HAP-1 (cell line): ENCODE measurements at places on chromosomes 16 and 17.

- no peak for DNase-seq
These were observed 21.9 kb downstream of the PARN start for GRCh38 chr16:14608111-14608566.

GRCh38 chr16:73956587-73957494, 339.8 kb upstream of the PSMD7 start:
- peak; percentile 67 for DNase-seq

DNA sequence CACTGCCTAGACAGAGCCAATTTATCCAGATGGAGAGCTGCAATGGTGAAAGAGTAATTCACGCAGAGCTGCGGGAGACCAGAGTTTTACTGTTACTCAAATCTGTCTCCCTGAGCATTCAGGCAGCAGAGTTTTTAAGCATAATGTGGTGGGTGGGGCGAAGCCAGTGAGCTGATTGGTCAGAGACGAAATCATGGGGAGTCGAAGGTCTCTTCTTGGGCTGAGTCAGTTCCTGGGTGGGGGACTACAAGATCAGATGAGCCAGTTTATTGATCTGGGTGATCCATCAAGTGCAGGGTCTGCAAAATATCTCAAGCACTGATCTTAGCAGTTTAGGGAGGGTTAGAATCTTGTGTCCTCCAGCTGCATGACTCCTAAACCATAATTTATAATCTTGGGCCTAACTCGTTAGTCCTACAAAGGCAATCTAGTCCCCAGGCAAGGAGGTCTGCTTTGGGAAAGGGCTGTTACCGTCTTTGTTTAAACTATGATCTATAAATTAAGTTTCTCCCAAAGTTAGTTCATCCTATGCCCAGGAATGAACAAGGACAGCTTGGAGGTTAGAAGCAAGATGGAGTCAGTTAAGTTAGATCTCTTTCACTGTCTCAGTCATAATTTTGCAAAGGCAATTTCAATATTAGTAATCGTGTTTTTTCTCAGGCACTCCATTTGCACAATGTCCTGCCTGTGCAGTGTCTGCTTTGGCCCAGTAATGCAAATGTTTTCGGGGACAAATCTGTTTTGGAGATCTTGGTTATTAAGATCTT, 27.0 kb downstream of the PIGL start:
- no peak for DNase-seq

DNA sequence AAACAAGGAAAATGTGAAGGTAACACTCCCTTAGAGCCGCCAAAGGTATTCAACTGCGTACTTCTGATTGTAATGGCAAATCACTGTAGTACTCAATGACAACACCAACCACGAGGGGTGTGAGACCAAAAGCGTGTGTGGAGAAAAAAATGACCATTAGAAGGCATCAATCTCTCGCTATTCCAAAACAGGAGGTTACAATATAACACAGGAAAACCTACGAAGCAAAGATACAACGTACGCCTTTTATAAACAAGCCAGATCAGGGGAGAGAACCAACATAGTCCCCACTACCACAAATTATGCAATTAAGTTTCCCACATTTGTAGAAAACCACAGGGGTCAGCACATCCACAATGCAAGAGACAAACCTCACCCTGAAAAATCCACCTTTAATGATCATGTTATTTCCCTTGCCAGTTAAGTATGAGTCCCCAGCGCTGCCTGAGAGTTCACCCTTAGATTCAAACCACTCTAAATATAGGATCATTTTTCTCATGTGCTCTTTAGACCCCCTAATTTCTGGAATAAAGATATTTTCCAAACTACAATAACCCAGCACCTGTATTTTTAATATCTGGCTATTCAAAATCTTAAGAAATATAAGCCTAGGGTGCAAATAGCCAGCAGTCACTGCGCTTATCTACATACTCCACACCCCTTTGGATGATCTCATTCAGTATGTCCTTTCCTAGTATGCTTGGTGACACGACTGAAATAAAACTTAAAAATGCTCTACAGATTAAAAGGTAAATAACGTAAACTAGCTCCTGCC, 12.4 kb downstream of the TEX14 start:
- DNase-seq: peak; percentile 41

DNA sequence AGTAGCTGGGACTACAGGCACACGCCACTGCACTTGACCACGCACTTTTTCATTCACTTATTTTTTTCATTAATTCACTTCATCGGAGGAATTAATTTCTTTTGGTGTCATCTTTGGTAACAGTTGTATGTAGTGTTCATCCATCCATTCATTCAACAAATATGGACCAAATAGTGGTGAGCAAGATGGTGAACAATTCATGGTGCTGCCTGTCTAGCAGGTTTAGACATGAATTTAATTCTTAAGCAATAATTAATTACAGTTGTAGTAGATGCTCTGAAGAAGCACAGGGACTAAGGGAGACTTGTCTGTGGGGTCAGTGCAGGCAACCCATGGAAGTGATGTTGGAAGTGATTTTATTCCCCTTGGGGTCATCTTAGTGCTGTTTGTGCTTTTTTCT, 22.4 kb downstream of the GDE1 start:
- DNase-seq: no peak

- no peak for DNase-seq
These were observed 98.5 kb downstream of the MRM3 start for GRCh38 chr17:880443-881269.

GRCh38 chr17:80970044-80970761, 21.4 kb upstream of the CHMP6 start:
- DNase-seq: no peak

DNA sequence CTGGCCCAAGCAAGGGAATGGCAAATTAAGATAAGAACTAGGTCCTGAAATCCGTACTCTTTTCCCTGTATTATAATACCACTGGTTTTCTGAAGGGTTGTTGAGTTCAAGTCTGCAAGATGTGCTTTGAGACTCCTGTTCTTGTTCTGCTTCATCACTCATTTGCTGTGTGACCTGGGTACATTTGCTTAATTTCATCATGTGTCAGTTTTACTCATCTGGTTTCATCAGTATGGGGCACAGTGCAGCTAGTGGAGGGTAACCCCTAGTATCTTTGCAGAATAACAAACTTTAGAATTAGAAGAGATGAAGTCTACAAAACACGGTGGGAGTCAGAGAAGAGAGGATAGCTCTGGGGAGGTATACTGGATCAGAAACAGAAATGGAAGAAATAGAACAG, 21.9 kb upstream of the EFCAB13 start:
- DNase-seq: no peak

GRCh38 chr16:49378816-49379215, 5.2 kb downstream of the C16orf78 start:
- no peak for DNase-seq

DNA sequence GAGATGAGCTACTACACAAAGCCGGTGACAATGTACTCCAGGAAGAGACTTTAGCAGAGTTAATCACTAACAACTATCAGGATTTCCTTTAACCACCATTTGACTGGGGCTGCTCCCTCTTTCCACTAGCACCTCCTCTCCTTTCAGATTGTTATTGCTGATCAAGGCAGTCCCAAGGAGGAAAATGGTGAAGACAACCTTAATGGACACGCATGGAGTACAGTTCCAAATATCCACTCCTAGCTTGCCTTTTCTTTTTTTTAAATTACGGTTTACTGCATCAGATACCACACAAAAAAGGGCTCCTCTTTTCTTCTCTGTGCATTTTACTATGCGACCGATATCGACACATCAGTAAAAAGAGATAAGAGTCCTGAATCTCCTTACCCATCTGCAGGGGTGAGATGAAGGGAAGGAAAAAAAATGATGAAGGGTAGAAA, 30.9 kb downstream of the FAM222B start:
- DNase-seq: no peak

DNA sequence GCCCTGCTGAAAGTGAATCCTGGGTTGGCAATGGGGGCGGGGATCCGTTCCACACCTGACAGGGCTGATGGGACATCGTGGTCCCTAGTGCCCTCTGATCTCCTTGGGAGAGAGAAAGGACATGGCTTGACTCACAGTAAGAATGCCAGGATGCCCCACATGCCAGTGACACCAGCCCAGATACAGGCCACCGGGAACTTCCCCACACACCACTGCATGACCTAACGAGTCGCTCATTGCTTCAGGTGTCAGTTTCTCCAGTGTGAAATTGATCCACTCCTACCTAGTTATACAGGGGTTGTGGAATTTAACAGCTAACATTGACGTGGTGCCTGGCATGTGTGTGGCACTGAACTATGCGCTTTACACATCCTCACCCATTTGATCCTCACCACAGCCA, 7.5 kb downstream of the CD300LG start:
- no peak for DNase-seq

- no peak for DNase-seq
These were observed at the start of gene CD300LF for GRCh38 chr17:74712756-74713155. TSS of gene CD300LF (minus strand) at chr17:74712923. CDS start at chr17:74712866, 57 bp downstream.

- no peak for DNase-seq
These were observed 10.1 kb downstream of the GJD3 start for GRCh38 chr17:40354221-40355122.

DNA sequence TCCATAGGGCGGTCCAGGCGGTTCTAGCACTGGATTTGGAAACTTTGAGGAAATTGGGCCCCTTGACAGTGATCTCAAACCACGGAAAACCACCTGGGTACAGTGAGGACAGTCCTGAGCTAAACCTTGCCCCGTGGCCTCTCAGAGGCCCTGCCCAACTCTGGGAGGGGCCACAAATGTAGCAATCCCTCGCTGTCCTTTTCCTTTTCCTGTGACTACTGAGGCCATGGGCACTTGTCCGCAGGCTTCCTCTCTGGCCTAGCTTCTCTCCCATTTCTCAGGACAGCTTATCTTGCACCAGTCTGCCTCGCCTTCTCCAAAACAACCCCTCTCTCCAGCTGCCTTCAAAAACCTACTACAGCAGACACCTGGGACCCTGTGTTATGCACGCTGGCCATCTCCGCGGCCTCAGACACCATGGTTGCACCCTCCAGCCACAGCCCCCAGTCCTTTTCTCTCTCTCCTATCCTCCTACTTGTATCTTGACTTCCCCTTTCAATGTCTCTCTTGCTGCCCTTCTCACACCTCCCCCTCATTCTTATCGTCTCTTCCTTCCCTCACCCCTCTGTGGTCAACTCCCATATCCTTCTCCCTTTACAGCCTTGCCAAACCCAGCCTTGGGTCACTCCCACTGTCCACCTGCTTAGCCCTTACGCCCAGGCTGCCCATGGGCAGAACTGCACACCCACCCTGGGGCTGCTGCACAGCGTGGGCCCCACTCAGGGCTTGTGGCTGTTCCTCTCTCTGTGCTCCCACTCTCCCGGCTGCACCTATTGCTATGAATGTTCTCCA, 7.6 kb downstream of the SCPEP1 start:
- DNase-seq: no peak

DNA sequence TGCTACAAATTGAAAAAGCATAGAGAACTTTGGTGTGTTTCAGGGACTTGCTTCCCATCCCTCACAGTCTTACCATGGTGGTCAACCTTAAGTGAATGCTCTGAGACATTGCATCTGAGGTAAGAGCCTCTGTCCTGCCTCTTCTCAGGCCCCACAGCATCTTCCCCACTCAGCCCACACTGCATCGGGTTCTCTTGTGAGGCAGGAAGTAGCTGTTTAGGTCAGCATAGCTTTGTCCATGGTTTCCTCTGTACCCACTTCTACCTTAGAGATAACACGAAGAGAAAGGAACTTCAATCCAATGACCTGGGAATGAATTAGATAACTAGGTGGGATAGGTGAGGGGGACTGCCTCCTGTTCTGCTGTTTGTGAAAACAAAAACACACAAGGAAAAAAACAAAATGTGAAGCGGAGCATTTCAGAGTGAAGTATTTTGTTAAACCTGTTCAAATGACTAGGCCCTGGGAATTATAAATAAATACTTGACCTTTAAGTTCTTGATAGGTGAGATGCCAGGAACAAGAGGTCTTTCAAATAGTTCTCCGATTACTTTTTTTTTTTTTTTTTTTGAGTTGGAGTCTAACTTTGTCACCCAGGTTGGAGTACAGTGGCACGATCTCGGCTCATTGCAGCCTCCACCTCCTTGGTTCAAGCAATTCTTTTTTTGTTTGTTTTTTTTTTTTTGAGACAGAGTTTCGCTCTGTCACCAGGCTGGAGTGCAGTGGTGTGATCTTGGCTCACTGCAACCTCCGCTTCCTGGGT, 17.7 kb downstream of the SOCS7 start:
- no peak for DNase-seq

GRCh38 chr16:87464691-87465300, 28.0 kb downstream of the ZCCHC14 start:
- DNase-seq: no peak

DNA sequence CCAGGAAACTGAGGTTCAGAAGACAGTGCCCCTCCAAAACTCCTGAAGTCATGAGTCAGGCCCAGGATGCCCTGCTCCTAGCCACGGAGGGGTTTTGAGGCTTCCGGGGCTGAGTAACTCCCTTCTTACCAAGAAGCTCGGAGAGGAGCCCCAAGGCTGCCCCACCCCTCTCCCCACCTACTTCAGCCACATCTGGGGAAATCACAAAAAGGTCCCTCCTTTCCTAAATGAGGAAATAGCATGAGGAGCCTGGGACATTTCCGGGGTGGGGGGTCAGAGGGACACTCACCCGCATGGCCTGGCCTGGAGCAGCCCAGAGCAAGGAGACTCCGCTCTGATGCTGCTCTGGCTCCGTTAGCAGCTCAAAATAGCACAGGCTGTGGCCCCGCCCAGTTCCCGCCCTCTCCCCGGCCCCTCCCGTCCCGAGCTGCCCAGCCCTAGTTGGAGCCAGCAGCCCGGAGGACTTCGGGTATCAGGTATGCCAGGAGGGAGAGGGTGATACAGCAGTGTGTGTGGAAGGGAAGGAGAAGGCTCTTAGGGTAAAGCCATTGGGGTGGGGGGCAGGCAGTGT, 40.1 kb downstream of the MYO18A start:
- peak; percentile 84 for DNase-seq
